Astrocyte of the spinal cord (primary cell): ENCODE measurements at places on chromosomes 13 and 19.
A peak's percentile ranks its signal among the peaks of the same experiment; 100 is the strongest.

GRCh38 chr19:41298348-41298964 is 11.5 kb upstream of the CCDC97 start:
- peak; percentile 92 for DNase-seq

DNA sequence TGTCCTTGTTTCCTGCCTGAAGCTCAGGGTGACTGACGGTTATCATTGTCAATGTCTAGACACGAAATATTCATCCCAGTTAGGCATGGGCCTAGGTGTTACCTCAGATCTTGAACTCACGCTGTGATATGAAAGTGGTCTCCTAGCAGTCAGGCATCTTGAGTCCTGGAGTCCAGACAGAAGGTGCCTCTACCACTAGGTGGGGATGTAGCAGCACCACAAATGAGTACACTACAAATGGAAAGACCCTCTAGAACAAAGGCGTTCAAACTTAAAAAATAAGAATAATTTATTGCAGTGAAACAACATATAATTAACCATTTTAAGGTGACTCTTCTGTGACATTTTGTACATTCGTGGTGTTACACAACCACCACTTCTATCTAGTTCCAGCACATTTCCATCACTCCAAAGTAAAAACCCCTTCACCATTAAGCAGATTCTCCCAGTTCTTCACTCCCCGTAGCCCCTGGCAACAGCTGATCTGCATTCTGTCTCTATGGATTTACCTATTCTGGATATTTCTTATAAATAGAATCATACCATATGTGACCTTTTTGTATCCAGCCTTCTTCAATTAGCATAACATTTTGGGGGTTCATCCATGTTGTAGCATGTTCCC is 11.9 kb upstream of the FRY start:
- DNase-seq, result peak; percentile 76

DNA sequence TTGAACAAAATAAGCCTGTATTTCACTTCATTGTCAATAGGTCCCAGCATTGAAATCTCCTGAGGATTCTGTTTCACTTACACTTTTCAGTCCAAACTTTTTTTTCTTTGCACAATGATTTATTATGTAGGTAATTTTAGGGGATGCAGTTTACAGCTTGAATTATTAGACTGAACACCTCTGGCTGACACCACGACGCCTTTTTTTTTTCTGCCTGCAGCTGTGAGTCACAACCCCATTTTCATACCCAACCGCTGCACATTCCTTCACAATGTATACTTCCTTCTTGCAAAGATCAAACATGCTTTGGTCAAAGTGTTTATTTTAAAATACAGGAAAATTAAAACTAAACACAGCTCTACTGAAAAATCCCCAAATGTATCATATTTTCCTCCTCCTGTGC is 11.4 kb downstream of the ZIC2 start:
- DNase-seq, result peak; percentile 83

DNA sequence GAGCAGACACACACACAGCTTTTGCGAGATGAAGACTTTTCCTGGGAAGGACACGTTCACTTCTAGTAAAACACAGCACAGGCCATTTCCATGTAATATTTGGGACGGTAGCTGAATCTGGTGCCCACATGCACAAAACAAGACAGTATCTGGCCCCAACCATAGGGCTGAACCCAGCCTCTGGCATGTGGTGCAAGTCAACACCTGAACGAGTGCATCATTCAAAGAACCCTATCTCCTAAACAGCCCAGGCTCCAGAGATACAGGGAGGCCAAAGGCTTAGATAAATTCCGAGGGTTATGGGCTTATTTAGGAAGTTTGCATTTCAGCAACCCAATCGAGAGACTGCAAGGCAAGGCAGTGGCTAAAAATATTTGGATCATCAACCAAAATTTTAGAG is 2.7 kb upstream of the TFDP1 start:
- no peak for DNase-seq

DNA sequence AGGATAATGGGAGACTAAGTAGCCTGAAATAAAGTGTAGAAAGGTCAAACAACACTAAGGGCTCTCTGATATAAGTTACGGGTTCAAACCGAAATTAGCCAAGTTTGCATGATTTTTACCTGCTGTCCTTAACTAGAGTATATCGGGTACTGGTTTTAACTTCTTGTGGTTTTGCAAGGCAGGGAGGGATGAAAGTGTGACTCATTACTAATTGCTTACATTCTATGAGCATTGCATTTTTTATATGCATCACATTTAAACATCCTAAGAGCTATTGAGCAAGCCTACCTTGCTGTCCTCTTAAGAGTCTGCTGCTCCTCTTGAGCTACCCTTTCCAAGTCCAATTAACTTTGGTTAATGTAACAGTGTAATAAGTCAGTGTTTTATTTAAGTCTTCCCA is 415.4 kb downstream of the SLITRK5 start:
- peak; percentile 41 for DNase-seq

DNA sequence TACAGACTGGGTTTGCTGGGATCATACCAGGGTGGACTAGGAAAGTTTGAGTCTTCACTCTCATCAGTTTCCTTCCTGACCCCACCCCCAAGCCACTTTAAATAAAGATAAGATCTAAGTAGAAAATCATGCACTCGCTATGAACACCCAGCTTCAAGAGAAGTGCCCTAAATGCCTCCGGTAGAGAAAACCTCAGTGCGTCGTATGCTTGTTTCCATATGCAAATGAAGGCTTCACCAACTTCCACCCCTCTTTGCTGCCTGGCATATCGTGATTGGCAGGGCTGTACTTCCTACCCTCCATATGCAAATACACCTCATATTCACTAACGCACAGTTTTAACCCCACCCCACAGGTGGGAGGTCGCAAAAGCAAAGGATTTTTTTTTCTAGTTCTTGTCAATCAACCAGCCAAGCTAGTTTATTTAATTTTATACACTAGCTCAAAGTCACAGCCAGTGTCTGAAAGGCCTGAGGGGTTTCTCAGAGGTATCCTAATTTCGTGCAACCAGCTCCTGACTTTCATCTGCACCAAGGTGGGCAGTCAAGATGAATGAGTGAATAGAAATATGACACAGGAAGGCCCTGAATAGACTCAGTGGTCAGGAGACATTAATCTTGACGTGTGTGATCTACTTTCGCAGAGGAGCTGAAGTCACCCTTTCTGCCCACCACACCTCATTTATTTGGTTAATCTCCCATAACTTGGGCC is 121.1 kb upstream of the TSHZ3 start:
- DNase-seq, result no peak

GRCh38 chr13:36551445-36551844 is 119.2 kb downstream of the CCNA1 start:
- no peak for DNase-seq

GRCh38 chr19:51342631-51343569 is 961 bp upstream of the VSIG10L start:
- DNase-seq, result no peak

GRCh38 chr13:104206450-104207044 is 1140.3 kb upstream of the SLC10A2 start:
- no peak for DNase-seq

DNA sequence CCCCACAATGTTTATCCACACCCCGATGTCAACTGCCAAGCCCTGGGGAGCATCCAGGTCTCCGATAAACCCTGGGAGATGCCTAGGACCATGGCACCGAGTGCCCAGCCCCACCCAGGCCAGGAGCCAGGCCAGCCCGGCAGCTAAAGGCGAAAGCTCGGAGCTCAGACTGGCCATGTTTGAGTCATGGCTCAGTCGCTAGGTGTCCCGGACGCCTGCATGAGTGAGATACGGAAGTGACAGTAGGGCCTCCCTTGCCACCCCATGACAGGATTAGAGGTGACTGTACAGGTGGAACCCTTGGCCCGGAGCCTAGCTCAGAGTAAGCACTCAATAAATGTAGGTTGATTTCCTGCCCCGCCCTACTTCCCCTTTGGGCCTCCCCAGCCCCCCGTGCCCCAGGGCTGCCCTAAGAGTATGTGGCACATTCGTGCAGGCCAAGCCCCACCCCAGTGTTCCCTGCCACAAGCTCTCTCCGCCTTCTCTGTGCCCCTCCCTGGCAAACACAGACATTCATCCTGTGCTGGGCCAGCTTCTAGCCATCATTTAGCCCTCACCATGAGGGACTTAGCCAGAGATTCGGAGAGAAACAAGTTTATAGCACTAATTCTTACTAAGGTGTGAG is 5.8 kb upstream of the TPM4 start:
- no peak for DNase-seq

DNA sequence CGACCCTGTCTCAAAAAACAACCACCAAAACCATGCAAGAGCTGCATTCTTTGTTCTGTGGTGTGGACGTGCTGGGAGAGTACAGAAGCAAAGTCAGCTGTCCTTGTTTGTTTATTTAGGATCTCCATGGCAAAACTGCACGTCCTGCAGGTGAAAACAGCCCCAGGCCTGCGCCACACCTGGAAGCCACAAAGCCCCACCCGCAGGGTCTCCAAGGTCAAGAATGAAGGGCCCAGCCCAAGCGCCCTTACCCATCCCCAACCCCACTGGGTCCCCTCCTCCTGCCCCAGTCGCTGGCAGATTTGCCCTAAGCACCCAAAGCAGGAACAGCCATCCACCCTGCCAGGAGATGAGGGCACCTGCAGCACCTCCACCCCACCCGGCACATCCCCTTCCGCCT is 10.5 kb downstream of the MBD3 start:
- no peak for DNase-seq

DNA sequence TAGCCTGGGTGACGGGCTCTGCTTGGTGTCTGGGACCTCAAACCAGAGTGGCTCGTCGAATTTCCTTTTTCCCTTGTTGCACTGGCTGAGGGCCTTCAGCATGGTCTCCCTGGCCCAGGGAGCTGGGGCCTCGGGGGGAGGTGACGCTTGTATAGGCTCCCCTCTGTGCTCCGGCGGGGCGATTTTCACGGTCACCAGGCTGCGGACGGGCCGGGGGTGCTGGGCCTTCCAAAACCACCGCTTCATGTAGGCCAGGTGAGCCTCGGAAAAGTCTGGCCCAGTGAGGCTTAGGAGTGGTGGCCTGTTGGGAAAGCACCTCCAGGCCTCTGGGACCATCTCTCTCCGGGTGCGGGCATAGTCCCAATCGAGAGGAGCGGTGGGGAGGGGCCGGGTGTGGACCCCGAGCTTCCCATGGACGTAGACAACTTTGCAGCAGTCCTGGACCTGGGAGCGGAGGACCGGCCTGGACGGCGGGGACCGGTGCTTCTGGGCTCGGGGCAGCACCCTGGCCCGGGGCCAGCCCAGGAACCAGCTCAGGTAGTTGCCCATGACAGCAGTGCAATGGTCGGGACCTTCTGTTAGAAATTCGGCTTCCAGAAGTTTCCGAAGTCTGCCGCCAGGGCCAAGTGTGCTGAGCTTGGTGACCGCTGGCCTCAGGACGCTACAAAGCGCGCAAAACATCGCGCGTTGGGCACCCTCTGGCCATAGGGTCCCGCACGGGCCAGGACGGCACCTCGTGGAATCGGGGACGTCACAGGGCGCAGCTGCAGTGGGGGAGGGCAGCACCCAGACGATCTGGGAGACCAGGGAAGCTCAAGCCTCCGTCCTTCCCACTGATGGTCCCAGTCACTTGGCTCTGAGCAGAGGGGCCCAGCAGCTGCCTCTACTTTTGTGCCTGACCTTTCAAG is 41.6 kb upstream of the MTUS2 start:
- DNase-seq, result no peak

DNA sequence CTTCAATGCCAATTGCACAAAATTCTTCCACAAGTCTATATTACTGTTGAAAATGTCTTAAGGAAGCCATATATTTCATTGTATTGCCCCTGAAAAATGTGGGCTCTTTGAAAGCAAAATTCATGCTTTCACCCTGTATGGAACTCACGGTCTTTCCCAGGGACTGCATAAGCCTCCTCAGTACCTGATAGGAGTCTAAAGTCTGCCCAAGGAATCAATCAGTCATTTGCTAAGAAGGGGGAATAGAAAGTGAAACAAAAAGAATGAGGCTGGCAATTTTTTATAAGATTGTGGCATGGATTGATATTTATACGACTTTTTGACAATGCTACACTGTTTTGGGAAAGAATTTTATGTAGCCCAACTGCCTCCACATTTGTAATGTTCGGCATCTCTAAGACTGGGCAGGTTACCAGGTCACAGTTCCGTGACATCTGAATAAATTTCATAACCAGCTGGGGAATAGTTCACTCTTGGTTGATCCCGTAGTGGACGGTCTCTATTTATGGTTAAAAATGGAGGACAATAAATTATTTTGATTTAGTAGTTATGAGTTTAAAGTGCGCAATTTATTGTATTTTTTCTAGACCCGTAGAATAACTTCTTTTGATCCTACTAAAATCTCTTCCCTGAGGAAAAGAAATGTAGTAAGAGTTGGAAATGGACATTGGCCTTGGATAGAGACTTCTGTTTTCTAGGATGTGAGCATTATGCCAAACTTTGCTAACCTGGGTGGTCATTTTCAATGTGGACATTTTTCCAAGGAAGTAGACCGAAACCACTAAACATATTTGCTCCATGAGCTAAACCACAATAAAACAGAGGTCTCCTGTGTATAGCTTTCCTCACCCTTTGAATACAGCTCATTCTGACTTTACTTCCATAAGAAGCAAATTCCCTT is 1585.4 kb downstream of the EFNB2 start:
- peak; percentile 79 for DNase-seq

- DNase-seq, result no peak
Measured at GRCh38 chr19:47141695-47142094, 11.1 kb downstream of the SAE1 start.

DNA sequence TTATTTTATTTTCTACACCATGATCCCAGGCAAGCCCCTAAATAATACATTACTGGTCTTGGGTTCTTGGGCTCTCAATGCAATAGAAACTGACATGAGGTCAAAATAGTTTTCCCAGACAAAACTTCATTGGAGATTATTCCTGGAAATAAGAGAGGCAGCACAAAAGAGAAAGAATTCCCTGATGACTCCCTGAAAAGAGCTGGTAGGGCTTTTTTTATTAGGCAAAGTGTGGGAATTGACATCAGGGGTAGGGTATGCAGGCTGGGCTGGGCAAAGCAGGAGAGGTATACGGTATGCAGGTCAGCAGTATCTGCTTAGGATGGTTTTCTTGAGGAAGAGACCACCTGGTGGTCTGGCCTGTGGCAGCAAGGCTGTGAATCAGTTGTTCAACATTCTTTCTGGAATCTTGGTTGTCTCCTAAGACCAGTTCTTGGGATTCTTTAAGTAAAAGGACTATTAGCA is 9.3 kb upstream of the IGFL3 start:
- peak; percentile 22 for DNase-seq

DNA sequence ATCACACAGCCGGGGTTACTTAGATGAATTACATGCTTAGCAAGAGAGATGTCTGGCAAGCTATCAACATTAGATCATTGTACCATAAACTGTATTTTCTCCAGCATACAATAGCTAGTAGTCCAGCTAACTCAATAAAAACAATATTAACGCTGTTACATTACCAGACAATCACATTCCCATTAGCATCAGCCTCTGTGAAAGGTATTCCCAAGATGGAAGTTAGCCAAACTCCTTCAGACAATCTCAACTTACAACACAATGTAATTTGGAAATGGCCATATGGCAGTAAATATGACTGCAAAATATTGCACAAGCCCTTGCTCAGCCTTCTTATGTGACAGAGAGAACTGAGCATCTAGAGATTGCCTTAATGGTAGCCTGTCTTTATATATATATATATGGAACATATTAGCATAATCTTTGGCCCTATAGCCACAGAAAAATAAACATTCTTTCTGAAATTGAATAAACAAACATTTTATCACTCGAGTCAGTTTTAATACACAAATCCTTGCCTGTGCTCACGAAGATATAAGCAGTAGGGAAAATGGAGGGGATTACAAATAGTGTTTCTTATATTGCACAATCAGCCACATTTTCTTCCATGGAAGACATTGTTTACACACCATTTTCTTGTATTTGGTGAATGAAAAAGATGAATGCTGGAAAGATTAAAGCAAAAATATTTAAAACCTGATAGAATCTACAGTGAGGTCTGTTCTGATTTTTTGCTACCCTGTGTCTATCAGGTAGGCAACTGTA is 1060.5 kb downstream of the DIAPH3 start:
- DNase-seq, result peak; percentile 71

GRCh38 chr13:111489301-111489700 is 168.9 kb downstream of the TEX29 start:
- DNase-seq, result no peak
